ENCODE measurements at places on chromosomes 6 and 20. TPM values are rescaled to one million over a fixed set of nuclear protein-coding genes. Genes with fewer than 3 reads are reported as not detected.

DNA sequence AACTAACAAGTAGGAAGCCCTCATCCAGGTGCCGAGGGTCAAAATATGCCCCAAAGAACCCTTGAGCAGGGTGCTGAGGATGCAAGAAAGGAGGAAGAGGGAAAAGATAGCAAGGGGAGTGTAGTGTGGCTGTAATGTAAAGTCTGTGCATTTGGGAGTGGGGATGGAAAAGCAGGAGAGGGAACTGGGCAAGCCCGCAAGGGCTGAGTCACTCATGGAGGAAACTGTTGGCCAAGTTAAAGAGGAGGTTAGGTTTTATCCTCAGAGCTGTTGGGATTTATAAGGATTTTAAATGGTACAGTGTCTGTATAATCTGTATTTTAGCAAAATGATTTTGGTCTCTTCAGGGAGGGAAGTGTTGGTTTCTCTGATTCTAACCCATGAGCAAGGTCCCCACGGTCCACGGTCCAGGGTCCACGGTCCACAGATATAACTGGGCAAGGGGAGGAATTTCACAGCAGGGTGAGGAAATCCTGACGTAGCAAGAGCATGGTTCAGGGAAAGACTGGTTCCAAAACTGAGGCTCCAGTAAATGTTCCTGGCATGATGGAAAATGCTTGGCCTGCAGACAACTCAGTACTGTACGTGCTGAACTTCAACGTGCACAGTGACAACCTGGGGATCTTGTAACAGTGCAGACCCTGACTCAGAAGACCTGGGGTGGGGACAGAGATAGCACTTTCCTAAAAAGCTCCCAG, 759.8 kb downstream of the PTPRT start:
- no peak overlapping the region for H3K27ac ChIP-seq
- H3K4me3 ChIP-seq, result no peak overlapping the region
- no peaks in the 10 kb centered on the region for H3K4me1 ChIP-seq
- H3K27me3 ChIP-seq, result no peaks in the 10 kb centered on the region
- DNase-seq, result no peak

GRCh38 chr6:30802731-30803130, 58.4 kb upstream of the IER3 start:
- no peaks in the 10 kb centered on the region for H3K27me3 ChIP-seq
- no peaks in the 10 kb centered on the region for H3K36me3 ChIP-seq
- no peak overlapping the region for H3K4me3 ChIP-seq
- H3K4me1 ChIP-seq, result peaks cover 38% of the 10 kb centered on the region
- no peak for DNase-seq

Gene MUC21
- not detected for total RNA-seq

Gene MYH7B
- total RNA-seq, result 0.86 TPM

Gene FRK
- 0.05 TPM for total RNA-seq

Gene FAM162B
- total RNA-seq, result not detected
